ENCODE measurements at places on chromosomes 3 and 15. TPM values are rescaled to one million over a fixed set of nuclear protein-coding genes. Genes with fewer than 3 reads are reported as not detected.

GRCh38 chr15:31801152-31801551 lies 229.2 kb upstream of the CHRNA7 start:
- no peak overlapping the region for H3K27ac ChIP-seq
- H3K4me1 ChIP-seq, result no peaks in the 10 kb centered on the region
- no peak overlapping the region for H3K4me3 ChIP-seq
- H3K27me3 ChIP-seq, result no peaks in the 10 kb centered on the region
- no peak for DNase-seq

- H3K4me3 ChIP-seq, result no peak overlapping the region
- H3K4me1 ChIP-seq, result no peaks in the 10 kb centered on the region
Observed at GRCh38 chr3:191426311-191426710, 34.7 kb upstream of the PYDC2 start.

DNA sequence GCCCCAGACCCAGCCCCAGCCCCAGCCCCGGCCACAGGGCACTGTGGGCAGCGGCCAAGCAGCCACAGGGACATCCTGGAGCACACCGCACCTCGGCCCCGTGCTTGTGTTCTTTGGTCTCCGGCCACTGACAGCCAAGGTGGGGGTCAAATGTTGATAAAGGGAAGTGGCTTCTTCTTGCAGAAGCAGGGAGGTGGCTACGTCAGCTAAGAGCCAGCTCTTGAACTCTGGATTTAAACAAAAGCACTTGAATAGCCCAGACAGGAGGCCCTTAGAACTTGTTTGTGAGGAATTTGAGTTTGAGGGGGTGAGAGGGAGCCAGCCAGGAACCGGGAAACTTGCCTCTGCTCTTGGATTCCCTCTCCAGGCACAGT lies 135.8 kb upstream of the ABHD17C start:
- no peaks in the 10 kb centered on the region for H3K27me3 ChIP-seq
- H3K4me1 ChIP-seq, result no peaks in the 10 kb centered on the region
- no peak for DNase-seq
- no peak overlapping the region for H3K27ac ChIP-seq

GRCh38 chr3:99875581-99875928 lies 57.9 kb downstream of the CMSS1 start:
- peak overlapping the region; percentile 94 for H3K27ac ChIP-seq
- peaks cover 31% of the 10 kb centered on the region for H3K4me1 ChIP-seq
- no peaks in the 10 kb centered on the region for H3K36me3 ChIP-seq
- DNase-seq, result no peak
- no peaks in the 10 kb centered on the region for H3K27me3 ChIP-seq
- H3K4me3 ChIP-seq, result peak overlapping the region; percentile 83

- H3K27ac ChIP-seq, result no peak overlapping the region
- H3K4me1 ChIP-seq, result peaks cover 21% of the 10 kb centered on the region
- H3K36me3 ChIP-seq, result no peaks in the 10 kb centered on the region
- no peak overlapping the region for H3K4me3 ChIP-seq
- DNase-seq, result no peak
- H3K27me3 ChIP-seq, result no peaks in the 10 kb centered on the region
Observed at GRCh38 chr3:138362538-138362937, 14.2 kb downstream of the MRAS start.

DNA sequence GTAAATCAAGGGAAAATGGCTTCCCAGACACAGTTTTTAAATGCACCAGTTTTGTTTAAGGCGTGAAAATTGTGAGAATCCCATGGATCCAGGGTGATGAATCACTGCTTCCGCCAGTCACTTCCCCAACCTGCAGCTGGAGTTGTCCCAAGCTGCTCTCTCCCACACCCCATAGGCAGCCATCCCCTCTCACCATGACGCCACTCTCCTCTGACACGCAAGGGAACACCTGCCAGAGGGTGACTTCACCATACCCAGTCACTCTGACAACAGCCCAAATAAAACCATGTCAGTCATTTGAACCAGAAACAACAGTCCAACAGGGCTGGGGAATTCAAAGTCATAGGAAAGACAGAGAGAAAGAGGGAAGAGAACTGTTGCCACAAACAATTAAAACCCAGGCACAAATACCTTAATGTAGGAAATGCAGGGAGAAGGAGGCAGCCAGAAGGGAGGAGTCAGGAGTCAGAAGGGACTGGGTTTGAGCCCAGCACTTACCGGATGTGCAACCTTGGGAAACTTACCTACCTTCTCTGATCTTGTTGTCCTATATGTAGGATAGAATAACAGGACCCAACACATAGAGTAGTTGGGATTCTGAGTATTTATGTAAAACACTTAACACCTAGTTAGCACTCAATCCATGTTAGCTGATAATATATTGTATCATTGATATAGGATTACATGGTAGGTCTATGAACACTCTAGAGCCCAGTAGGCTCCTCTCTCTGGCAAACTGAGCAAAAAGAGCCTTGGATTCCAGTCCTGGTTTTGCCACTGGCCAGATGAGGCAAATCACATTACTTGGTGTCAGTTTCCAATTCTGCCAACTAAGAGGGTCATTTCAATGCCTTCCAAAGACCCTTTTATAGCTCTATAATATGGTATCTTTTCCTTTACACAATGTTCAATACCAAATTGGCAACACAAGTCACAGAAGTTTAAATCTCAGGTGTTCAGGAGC lies 326.3 kb upstream of the ICE2 start:
- H3K27me3 ChIP-seq, result no peaks in the 10 kb centered on the region
- H3K36me3 ChIP-seq, result no peaks in the 10 kb centered on the region
- H3K27ac ChIP-seq, result no peak overlapping the region

GRCh38 chr3:13927295-13927694 lies 47.4 kb upstream of the WNT7A start:
- no peak for DNase-seq
- no peaks in the 10 kb centered on the region for H3K4me1 ChIP-seq
- H3K27ac ChIP-seq, result no peak overlapping the region
- no peaks in the 10 kb centered on the region for H3K36me3 ChIP-seq
- H3K4me3 ChIP-seq, result no peak overlapping the region

DNA sequence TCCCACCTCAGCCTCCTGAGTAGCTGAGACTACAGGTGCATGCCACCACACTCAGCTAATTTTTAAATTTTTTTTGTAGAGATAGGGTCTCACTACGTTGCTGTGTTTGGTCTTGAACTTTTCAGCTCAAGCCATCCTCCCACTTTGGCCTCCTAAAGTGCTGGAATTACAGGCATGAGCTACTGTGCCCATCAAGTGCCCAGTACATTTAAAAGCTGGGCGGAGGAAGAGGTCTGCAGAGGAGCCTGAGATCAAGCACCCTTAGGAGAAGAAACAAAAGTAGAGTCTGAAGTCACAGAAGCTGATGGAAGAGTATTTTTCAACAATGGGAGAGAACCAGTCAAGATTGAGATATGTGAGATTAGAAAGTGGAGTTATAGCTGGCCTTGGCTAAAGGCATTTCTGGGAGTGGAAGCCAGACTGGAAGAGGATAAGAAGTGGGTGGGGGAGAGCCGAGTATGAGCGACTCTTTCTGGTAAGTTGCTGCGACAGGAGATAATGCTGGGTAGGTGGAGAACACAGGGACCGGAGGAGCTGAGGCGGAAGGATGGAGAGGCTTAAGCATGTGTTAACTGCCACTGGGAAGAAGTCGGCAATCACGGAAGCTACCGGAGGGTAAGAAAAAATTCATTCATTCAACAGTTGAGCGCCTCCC lies 782 bp upstream of the IREB2 start:
- peak overlapping the region; percentile 97 for H3K27ac ChIP-seq
- peaks cover 43% of the 10 kb centered on the region for H3K4me1 ChIP-seq

GRCh38 chr15:83108266-83109219 lies 1.1 kb downstream of the TM6SF1 start:
- peaks cover 11% of the 10 kb centered on the region for H3K4me1 ChIP-seq
- no peaks in the 10 kb centered on the region for H3K36me3 ChIP-seq
- peak overlapping the region; percentile 52 for H3K4me3 ChIP-seq
- H3K27me3 ChIP-seq, result peaks cover 7% of the 10 kb centered on the region
- DNase-seq, result no peak

GRCh38 chr3:120218981-120219380 lies 66.0 kb downstream of the GPR156 start:
- H3K4me3 ChIP-seq, result no peak overlapping the region
- H3K27ac ChIP-seq, result no peak overlapping the region
- H3K4me1 ChIP-seq, result peaks cover 5% of the 10 kb centered on the region
- no peak for DNase-seq

- no peaks in the 10 kb centered on the region for H3K27me3 ChIP-seq
- no peak for DNase-seq
- no peak overlapping the region for H3K4me3 ChIP-seq
- H3K4me1 ChIP-seq, result peaks cover 6% of the 10 kb centered on the region
Observed at GRCh38 chr3:23649448-23649847, 156.3 kb upstream of the UBE2E1 start.

GRCh38 chr15:80154336-80154735 lies 1.5 kb downstream of the FAH start:
- peak overlapping the region; percentile 11 for H3K27ac ChIP-seq
- H3K4me3 ChIP-seq, result no peak overlapping the region
- peaks cover 8% of the 10 kb centered on the region for H3K36me3 ChIP-seq
- H3K4me1 ChIP-seq, result peaks cover 24% of the 10 kb centered on the region
- no peak for DNase-seq

DNA sequence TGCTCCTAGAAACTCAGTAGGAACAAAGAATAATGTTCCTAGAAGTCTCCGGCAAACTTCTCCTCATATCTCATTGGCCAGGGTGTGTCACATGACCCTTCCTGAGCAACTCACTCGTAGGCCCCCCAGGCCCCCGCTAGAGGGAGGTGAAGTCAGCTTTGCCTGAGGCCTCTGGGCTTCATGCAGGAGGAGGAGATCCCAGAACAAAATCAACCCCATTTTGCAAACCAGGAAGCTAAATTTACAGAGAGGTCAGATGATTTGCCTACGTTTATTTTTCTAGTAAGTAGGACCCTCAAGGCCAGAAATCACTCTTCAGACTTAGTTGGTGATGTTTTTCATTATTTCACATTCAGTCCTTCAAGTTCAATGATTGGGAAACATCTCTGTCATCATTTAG lies 99.1 kb downstream of the SSR3 start:
- no peaks in the 10 kb centered on the region for H3K4me1 ChIP-seq
- no peaks in the 10 kb centered on the region for H3K36me3 ChIP-seq
- DNase-seq, result no peak
- no peak overlapping the region for H3K4me3 ChIP-seq

DNA sequence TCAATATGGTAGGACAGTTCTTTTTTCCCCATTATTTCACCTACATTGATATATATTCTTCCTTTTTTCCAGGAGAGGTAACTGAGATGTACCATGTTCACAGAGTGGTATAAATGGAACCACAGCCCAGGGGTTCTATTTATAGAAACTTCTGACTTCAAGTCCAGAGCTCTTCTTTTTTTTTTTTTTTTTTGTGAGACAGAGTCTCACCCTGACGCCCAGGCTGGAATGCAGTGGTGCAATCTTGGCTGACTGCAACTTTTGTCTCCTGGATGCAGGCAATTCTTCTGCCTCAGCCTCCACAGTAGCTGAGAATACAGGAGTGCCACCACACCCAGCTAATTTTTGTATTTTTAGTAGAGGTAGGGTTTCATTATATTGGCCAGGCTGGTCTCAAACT lies 267.1 kb upstream of the TPRG1 start:
- no peaks in the 10 kb centered on the region for H3K27me3 ChIP-seq
- no peak overlapping the region for H3K27ac ChIP-seq
- no peak overlapping the region for H3K4me3 ChIP-seq
- no peaks in the 10 kb centered on the region for H3K36me3 ChIP-seq
- no peak for DNase-seq

- H3K27me3 ChIP-seq, result no peaks in the 10 kb centered on the region
- no peak overlapping the region for H3K27ac ChIP-seq
- H3K4me1 ChIP-seq, result no peaks in the 10 kb centered on the region
- no peaks in the 10 kb centered on the region for H3K36me3 ChIP-seq
- DNase-seq, result no peak
Observed at GRCh38 chr3:46607603-46608028, 4.7 kb upstream of the FAM240A start.

GRCh38 chr15:48861813-48862431 lies 16.0 kb upstream of the EID1 start:
- no peak for DNase-seq
- H3K4me1 ChIP-seq, result peaks cover 4% of the 10 kb centered on the region
- H3K27ac ChIP-seq, result no peak overlapping the region
- no peak overlapping the region for H3K4me3 ChIP-seq

GRCh38 chr3:8095724-8096123 lies 405.9 kb upstream of the LMCD1 start:
- H3K27me3 ChIP-seq, result no peaks in the 10 kb centered on the region
- no peak overlapping the region for H3K27ac ChIP-seq
- DNase-seq, result no peak
- no peaks in the 10 kb centered on the region for H3K36me3 ChIP-seq
- no peak overlapping the region for H3K4me3 ChIP-seq

GRCh38 chr3:14570089-14570488 lies 29.9 kb upstream of the GRIP2 start:
- H3K27me3 ChIP-seq, result no peaks in the 10 kb centered on the region
- no peak for DNase-seq
- no peaks in the 10 kb centered on the region for H3K4me1 ChIP-seq
- no peak overlapping the region for H3K27ac ChIP-seq

GRCh38 chr15:83380682-83381081 lies 66.5 kb upstream of the SH3GL3 start:
- H3K4me3 ChIP-seq, result no peak overlapping the region
- H3K27ac ChIP-seq, result no peak overlapping the region
- H3K36me3 ChIP-seq, result no peaks in the 10 kb centered on the region

DNA sequence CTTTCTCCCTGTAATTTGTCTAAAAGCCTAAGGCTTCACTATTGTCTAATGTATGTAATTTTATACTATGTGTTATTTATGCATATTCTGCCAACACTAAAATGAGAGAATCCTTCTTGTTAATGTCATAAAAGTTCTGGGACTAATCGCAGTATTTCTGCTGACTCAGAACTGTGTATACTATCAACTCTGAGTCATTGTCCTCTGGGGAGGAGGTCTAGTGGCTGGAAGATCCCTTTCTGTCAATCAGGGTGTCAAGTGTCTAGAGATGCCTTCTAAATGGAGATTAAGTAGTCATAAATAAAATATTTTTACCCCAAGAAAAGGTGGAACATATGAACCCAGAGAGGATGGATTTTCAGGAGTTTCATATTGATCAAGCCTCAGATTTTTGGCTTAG lies 473.4 kb downstream of the AGBL1 start:
- DNase-seq, result no peak
- H3K27ac ChIP-seq, result no peak overlapping the region
- no peaks in the 10 kb centered on the region for H3K27me3 ChIP-seq
- peaks cover 6% of the 10 kb centered on the region for H3K4me1 ChIP-seq
- no peak overlapping the region for H3K4me3 ChIP-seq
- H3K36me3 ChIP-seq, result no peaks in the 10 kb centered on the region

- H3K4me3 ChIP-seq, result peak overlapping the region; percentile 4
- no peaks in the 10 kb centered on the region for H3K27me3 ChIP-seq
- no peak for DNase-seq
- H3K36me3 ChIP-seq, result no peaks in the 10 kb centered on the region
Observed at GRCh38 chr15:100114571-100114970, 227.2 kb downstream of the ADAMTS17 start.

GRCh38 chr3:172038798-172039435 lies 461 bp upstream of the FNDC3B start:
- no peaks in the 10 kb centered on the region for H3K36me3 ChIP-seq
- peak overlapping the region; percentile 98 for H3K27ac ChIP-seq

Gene IL20RB
- 67.3 TPM for total RNA-seq

Gene CCDC66
- 19.2 TPM for total RNA-seq

Gene GPR87
- 12.3 TPM for total RNA-seq

Gene RLBP1
- not detected for total RNA-seq

Gene LMAN1L
- not detected for total RNA-seq

Gene ZNF860
- total RNA-seq, result 2.0 TPM

Gene B4GALT4
- 12.0 TPM for total RNA-seq

Gene REC114
- total RNA-seq, result not detected

Gene GPR62
- total RNA-seq, result not detected

Gene CCR1
- 7.1 TPM for total RNA-seq

Gene ZBBX
- total RNA-seq, result not detected

Gene HGD
- not detected for total RNA-seq

Gene CFAP92
- total RNA-seq, result not detected

Gene SHC4
- 0.25 TPM for total RNA-seq

Gene CATSPER2
- 9.1 TPM for total RNA-seq

Gene PRICKLE2
- total RNA-seq, result 39.3 TPM
